ENCODE measurements at places on chromosomes 4 and X. TPM values are rescaled to one million over a fixed set of nuclear protein-coding genes. Genes with fewer than 3 reads are reported as not detected.

The PRR32 gene
- polyA plus RNA-seq, result not detected

DNA sequence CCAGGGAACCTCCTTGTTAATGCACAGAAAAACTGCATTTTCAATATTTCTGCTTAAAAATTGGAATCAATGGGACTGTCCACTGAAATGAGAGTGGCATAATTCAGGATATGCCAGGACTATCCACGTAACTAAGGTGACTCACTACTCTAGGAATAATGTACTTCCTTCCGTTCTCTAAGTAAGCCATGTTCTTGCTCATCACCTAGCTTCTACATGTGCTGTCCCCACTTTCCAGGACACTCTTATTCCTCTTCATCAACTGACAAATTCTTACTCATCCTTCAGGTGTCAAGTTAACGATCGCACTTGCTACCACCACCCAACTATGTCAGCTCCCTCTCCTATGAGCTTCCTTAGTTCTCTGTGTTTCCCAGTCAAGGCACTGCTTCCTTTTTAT is 342.8 kb upstream of the F9 start:
- no peak overlapping the region for H3K4me3 ChIP-seq
- H3K27me3 ChIP-seq, result no peaks in the 10 kb centered on the region
- H3K36me3 ChIP-seq, result no peaks in the 10 kb centered on the region
- no peak overlapping the region for H3K27ac ChIP-seq

- H3K27ac ChIP-seq, result no peak overlapping the region
- peak overlapping the region; percentile 58 for H3K4me3 ChIP-seq
- DNase-seq, result no peak
- H3K36me3 ChIP-seq, result peaks cover 5% of the 10 kb centered on the region
- H3K4me1 ChIP-seq, result peaks cover 8% of the 10 kb centered on the region
- H3K27me3 ChIP-seq, result peaks cover 92% of the 10 kb centered on the region
These were observed 534 bp downstream of the MSX1 start for GRCh38 chr4:4859799-4860599.

- no peak overlapping the region for H3K27ac ChIP-seq
- DNase-seq, result no peak
- H3K4me3 ChIP-seq, result no peak overlapping the region
- no peaks in the 10 kb centered on the region for H3K27me3 ChIP-seq
These were observed 2.7 kb downstream of the ALAS2 start for GRCh38 chrX:55028040-55028439.

DNA sequence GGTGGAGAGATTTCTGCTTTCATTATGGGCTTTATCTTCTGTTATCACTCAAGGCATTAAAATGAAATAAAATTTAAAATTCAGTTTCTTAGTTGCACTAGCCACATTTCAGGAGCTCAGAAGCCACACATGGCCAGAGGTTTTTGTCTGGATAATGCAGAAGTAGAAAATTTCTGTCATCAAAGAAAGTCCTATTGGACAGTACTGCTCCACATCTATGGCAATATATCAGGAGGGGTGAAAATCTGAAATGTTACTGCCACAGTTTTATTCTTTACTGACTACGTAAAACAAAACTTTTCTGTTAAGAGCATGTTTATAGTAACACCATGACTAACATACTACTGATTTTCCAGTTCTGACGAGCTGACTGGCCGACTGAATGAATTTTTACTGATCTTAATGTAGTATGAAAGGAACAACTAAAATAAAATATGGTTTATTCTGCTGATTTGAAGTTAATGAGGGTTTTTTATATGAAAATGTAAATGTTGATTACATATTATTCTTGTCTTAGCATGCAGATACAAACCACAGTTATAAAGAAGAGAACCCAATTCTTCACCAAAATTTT is 264.0 kb upstream of the HAND2 start:
- no peak overlapping the region for H3K27ac ChIP-seq
- H3K36me3 ChIP-seq, result no peaks in the 10 kb centered on the region
- no peaks in the 10 kb centered on the region for H3K4me1 ChIP-seq
- H3K27me3 ChIP-seq, result no peaks in the 10 kb centered on the region
- DNase-seq, result no peak

GRCh38 chr4:118396881-118397622 is 44.2 kb upstream of the PRSS12 start:
- H3K36me3 ChIP-seq, result no peaks in the 10 kb centered on the region
- no peaks in the 10 kb centered on the region for H3K27me3 ChIP-seq
- H3K27ac ChIP-seq, result no peak overlapping the region
- DNase-seq, result no peak
- no peak overlapping the region for H3K4me3 ChIP-seq

GRCh38 chr4:7612311-7612897 is 177.7 kb upstream of the PSAPL1 start:
- H3K36me3 ChIP-seq, result no peaks in the 10 kb centered on the region
- H3K4me1 ChIP-seq, result no peaks in the 10 kb centered on the region
- DNase-seq, result no peak
- H3K4me3 ChIP-seq, result no peak overlapping the region
- no peaks in the 10 kb centered on the region for H3K27me3 ChIP-seq

GRCh38 chrX:19512961-19513360 is 2.3 kb downstream of the MAP3K15 start:
- H3K27me3 ChIP-seq, result no peaks in the 10 kb centered on the region
- no peaks in the 10 kb centered on the region for H3K4me1 ChIP-seq
- H3K36me3 ChIP-seq, result no peaks in the 10 kb centered on the region
- DNase-seq, result no peak
- H3K4me3 ChIP-seq, result no peak overlapping the region
- H3K27ac ChIP-seq, result no peak overlapping the region

- no peak for DNase-seq
- no peaks in the 10 kb centered on the region for H3K27me3 ChIP-seq
- no peaks in the 10 kb centered on the region for H3K4me1 ChIP-seq
- no peak overlapping the region for H3K27ac ChIP-seq
- H3K4me3 ChIP-seq, result no peak overlapping the region
- no peaks in the 10 kb centered on the region for H3K36me3 ChIP-seq
These were observed 81.1 kb upstream of the CT45A1 start for GRCh38 chrX:135632353-135632752.

DNA sequence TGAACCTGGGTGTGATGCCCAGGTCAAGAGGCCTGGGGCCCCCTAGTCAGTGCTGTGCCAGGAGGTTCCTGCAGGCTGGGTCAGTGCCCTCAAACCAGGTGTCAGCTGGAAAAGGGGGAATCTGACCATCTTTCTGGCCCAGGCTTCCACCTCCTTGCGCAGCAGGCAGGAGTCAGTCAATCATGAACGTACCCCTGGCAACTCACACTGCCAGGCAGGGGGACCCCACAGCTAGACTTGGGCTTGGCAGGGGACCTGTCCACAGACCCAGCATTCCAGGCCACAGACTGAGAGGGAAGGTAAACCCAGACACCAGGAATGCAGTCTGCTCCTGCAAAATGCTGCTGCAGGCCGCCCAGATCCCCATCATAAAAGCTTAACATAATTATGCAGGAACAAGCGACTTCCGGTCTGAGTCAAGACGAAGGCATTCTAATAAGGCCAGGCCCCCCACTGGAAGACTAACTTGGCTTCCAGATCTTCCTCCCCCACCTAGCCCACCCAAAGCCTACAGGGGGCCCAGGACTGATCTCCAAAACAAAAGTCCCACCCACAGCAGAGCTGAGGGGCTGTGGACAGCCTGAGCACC is 156.3 kb downstream of the BCOR start:
- DNase-seq, result no peak
- no peaks in the 10 kb centered on the region for H3K4me1 ChIP-seq
- H3K27me3 ChIP-seq, result no peaks in the 10 kb centered on the region
- H3K27ac ChIP-seq, result no peak overlapping the region

- no peak overlapping the region for H3K4me3 ChIP-seq
- no peak for DNase-seq
- H3K36me3 ChIP-seq, result no peaks in the 10 kb centered on the region
- no peak overlapping the region for H3K27ac ChIP-seq
- H3K4me1 ChIP-seq, result no peaks in the 10 kb centered on the region
These were observed 61.1 kb downstream of the HDX start for GRCh38 chrX:84441143-84441542.

Measured in small intestine (tissue), 16 donors.